ENCODE measurements at places on chromosomes 6 and 20. TPM values are rescaled to one million over a fixed set of nuclear protein-coding genes. Genes with fewer than 3 reads are reported as not detected.

The TCP11 gene
- polyA plus RNA-seq, result not detected

The NDRG3 gene
- polyA plus RNA-seq, result 43.4 TPM

The TFAP2A gene
- 0.17 TPM for polyA plus RNA-seq

The FNDC1 gene
- polyA plus RNA-seq, result not detected

The MTFR2 gene
- polyA plus RNA-seq, result 2.0 TPM

The PHACTR3 gene
- 19.6 TPM for polyA plus RNA-seq

The F13A1 gene
- polyA plus RNA-seq, result 1.3 TPM

The PAK5 gene
- not detected for polyA plus RNA-seq

The FAM162B gene
- 0.56 TPM for polyA plus RNA-seq

The SLC24A3 gene
- 1.6 TPM for polyA plus RNA-seq

The KCNQ5 gene
- 31.4 TPM for polyA plus RNA-seq

The WTAP gene
- polyA plus RNA-seq, result 70.9 TPM

The SEMG1 gene
- polyA plus RNA-seq, result not detected

The PNPLA1 gene
- not detected for polyA plus RNA-seq

The E2F3 gene
- 16.5 TPM for polyA plus RNA-seq

The ZSWIM3 gene
- polyA plus RNA-seq, result 4.0 TPM

The BFSP1 gene
- 4.9 TPM for polyA plus RNA-seq

The ITPR3 gene
- 0.92 TPM for polyA plus RNA-seq

The ABHD16B gene
- 4.6 TPM for polyA plus RNA-seq

The FLRT3 gene
- polyA plus RNA-seq, result 6.3 TPM

The ZC2HC1B gene
- not detected for polyA plus RNA-seq

The HLA-DOA gene
- polyA plus RNA-seq, result not detected

The SIRPD gene
- polyA plus RNA-seq, result not detected

The RNF217 gene
- 9.4 TPM for polyA plus RNA-seq

The EYA4 gene
- polyA plus RNA-seq, result 0.06 TPM

The NTSR1 gene
- 0.34 TPM for polyA plus RNA-seq

The RIPOR3 gene
- polyA plus RNA-seq, result 4.8 TPM

The NOX3 gene
- polyA plus RNA-seq, result not detected

The LRRC1 gene
- polyA plus RNA-seq, result 8.9 TPM

The C20orf96 gene
- 31.9 TPM for polyA plus RNA-seq

The SCRT2 gene
- not detected for polyA plus RNA-seq

The EDN1 gene
- 1.2 TPM for polyA plus RNA-seq

The DOK5 gene
- 1.6 TPM for polyA plus RNA-seq

The PNLDC1 gene
- polyA plus RNA-seq, result 0.31 TPM

The PHACTR1 gene
- 11.2 TPM for polyA plus RNA-seq
